ENCODE measurements at places on chromosomes 11 and 22.
A peak's percentile ranks its signal among the peaks of the same experiment; 100 is the strongest.

DNA sequence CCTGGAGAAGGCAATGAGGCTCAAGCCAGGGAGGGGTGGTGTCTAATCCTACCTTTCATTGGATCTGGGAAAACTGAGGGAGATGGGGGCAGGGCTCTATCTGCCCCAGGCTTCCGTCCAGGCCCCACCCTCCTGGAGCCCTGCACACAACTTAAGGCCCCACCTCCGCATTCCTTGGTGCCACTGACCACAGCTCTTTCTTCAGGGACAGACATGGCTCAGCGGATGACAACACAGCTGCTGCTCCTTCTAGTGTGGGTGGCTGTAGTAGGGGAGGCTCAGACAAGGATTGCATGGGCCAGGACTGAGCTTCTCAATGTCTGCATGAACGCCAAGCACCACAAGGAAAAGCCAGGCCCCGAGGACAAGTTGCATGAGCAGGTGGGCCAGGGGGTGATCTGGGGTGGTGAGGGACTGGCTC is at the start of gene FOLR1:
FOLR1 (plus strand) TSS at position 180 of the 421 bp plus-strand sequence; CDS start at position 214, 34 bp downstream.
- no peak for DNase-seq

GRCh38 chr11:10461276-10461790 is 6.3 kb downstream of the AMPD3 start:
- no peak for DNase-seq

GRCh38 chr11:116835042-116835772 is 2.2 kb downstream of the APOA1 start:
- no peak for DNase-seq

GRCh38 chr11:2472428-2473186 is 27.8 kb downstream of the KCNQ1 start:
- DNase-seq = no peak

GRCh38 chr11:46381819-46382645 is 563 bp downstream of the MDK start:
- peak; percentile 51 for DNase-seq

- DNase-seq = no peak
These were observed 9.6 kb downstream of the GNAZ start for GRCh38 chr22:23079814-23080521.

DNA sequence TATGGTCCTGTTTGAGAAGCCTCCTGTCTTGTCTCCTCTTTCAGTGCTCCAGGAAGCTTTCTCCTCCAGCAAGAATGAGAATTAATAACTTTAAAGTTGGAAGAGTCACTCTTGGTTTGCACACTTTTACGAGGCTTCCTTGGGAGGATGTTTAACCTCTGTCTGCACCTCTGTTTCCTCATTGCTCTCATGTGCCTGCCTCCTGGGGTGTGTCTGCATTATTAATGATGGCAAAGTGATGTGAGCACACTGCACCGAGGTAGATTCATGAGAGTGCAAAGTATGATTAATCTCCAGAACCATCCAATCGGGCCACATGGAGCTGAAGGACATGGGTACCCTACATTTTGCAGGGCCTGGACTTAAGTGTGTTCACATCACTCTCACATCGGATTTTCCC is 73.5 kb upstream of the TENM4 start:
- no peak for DNase-seq

DNA sequence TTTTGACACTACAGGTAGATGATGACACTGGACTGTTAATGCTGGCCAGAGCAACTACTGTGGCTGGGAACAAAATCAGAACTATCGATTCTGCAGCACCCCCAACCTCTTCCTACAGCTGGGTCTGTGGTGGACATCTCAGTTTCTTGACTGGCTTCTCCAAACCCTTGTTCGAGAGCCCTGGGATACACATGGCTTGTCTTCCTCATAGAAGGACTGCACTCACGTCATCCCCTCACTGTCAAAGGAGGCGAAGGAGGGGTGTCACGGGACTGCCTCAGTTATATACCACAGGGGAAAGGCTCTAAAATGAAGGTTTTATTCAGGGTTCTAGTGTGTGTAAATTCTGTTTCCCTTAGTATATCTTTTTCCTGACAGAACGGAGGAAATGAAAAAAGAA is 44.9 kb downstream of the PITPNB start:
- no peak for DNase-seq

DNA sequence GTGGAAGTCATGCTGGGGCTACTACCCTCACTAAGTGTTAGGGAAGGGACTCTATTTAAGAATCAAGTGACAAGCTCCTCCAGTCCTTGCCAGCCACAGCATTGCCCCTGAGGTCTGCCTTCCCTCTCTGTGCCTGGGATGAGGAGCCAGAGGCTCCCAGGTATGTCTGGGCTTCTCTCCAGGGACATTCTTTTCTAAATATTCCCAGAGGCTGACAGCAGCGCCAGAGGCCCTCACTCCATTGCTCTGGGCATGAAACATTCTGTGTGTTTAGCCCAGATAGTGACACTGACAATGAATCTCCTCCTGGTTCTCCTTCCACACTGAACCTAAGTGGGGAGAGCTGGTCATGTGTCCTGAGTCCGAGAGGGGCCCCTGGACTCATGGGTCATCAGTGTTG is 2.2 kb downstream of the OR51E1 start:
- no peak for DNase-seq

- no peak for DNase-seq
These were observed 37.8 kb upstream of the SORL1 start for GRCh38 chr11:121414141-121414913.

GRCh38 chr11:76206327-76207081 is at the start of gene WNT11:
WNT11 (minus strand) TSS chr11:76206502; CDS start chr11:76206407, 95 bp downstream.
- peak; percentile 58 for DNase-seq

GRCh38 chr11:31646216-31646615 is 136.6 kb downstream of the ELP4 start:
- no peak for DNase-seq

- no peak for DNase-seq
These were observed 4.2 kb downstream of the MRGPRF start for GRCh38 chr11:69008737-69009440.

- no peak for DNase-seq
These were observed 25.3 kb downstream of the ALG9 start for GRCh38 chr11:111846063-111846462.

GRCh38 chr11:46865340-46865739 is 19.3 kb upstream of the CKAP5 start:
- no peak for DNase-seq

DNA sequence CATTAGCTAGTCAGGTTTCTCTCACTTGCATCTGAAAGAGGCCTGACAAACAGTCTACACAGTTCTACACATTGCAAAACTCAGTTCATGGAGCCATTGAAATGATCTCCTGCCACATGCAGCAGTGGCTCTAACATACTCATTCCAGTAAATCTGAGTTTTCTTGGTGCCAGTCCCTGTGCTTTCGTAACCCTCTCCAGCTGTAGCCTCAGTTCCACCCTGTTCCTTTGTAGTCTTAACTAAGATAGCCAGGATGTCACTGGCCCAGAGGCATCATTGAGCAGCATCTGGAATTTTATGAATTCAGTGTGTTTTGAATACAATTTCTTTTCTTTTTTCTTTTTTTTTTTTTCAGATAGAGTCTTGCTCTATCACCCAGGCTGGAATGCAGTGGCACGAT is 37.4 kb upstream of the ZBED5 start:
- no peak for DNase-seq

GRCh38 chr11:72685560-72686480 is 11.6 kb upstream of the PDE2A start:
- no peak for DNase-seq

DNA sequence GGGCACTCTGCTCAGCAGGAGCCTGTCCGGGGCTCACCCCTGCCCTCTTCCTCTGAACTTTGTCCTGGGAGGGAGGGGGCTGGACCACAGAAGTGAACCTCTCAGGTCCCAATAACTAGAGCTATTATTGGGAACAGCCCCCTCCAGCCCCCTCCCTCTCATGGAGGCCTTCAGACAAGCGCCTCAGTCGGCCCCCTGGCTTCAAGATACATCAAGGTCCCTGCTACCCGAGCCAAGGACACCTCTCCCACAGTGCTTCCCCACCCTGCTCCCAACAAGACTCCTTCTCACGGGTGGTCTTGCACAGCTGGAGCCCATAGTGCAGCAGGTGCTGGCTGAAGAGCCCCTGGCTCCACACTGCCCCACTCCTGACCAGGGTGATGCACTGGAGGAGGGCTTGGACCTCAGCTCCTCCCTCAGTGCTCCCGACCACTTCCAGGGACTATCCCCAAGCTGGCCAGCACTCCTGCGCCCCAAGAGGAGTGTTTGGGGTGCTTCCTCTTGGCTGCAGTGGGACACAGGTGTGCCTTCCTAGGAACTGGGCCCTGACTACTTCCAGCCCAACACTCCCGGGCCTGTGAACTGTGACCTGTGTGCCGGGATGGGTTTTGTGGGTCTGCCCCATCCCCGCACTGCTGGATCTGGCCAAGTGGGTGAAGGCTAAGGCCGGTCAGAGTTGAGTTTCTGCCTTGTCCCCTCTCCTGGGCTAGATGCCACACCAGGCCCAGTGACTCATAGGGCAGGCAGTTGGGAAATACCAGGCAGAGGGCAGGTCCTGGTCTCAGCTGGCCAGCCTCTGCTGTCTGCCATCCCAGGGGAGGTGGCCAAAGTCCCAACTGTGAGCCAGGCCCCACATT is 2.2 kb downstream of the PNPLA2 start:
- no peak for DNase-seq

DNA sequence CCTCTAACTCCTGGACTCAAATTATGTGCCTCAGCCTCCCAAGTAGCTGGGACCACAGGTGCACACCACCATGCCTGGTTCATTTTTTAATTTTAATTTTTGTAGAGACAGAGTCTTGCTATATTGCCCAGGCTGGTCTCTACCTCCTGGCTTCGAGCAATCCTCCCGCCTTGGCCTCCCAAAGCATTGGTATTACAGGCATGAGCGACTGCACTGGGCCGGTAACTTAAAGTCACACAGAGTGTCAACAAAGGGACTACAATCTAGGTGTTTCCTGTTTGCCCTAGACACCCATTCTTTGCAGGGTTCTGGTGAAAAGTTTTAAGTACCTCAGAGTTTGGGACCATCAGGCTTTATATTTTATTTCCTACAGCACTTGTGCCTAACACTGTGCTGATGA is 8.4 kb downstream of the UVRAG start:
- DNase-seq = no peak

- DNase-seq = no peak
These were observed 83.4 kb upstream of the SHISAL1 start for GRCh38 chr22:44396021-44396726.

GRCh38 chr11:69342588-69343330 is 48.8 kb downstream of the MYEOV start:
- no peak for DNase-seq

- DNase-seq = peak; percentile 44
These were observed 2193.4 kb upstream of the RAG2 start for GRCh38 chr11:38791346-38791961.

- DNase-seq = no peak
These were observed 143.3 kb downstream of the DLG2 start for GRCh38 chr11:85483861-85484260.

- DNase-seq = no peak
These were observed 19.0 kb downstream of the TSKU start for GRCh38 chr11:76802151-76802550.

DNA sequence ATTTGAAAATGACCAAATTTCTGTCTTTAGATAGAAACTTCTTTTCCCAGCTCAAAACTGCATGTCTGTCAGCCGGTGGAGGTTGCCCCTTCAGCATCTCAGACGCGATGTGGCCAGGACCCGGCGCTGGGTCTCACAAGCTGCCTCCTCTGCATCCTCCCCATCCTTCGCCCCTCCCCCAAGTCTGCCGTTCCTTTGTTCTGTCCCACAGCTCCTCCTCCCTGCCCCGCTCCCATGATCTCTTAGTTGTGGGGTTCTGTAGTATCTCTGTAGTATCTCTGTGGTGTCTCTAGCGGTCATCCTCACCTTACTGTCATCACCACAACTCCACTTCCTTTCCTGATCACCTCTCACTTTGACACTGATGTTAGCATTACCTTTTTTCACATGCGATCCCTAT is 49.9 kb downstream of the TRAF6 start:
- no peak for DNase-seq

DNA sequence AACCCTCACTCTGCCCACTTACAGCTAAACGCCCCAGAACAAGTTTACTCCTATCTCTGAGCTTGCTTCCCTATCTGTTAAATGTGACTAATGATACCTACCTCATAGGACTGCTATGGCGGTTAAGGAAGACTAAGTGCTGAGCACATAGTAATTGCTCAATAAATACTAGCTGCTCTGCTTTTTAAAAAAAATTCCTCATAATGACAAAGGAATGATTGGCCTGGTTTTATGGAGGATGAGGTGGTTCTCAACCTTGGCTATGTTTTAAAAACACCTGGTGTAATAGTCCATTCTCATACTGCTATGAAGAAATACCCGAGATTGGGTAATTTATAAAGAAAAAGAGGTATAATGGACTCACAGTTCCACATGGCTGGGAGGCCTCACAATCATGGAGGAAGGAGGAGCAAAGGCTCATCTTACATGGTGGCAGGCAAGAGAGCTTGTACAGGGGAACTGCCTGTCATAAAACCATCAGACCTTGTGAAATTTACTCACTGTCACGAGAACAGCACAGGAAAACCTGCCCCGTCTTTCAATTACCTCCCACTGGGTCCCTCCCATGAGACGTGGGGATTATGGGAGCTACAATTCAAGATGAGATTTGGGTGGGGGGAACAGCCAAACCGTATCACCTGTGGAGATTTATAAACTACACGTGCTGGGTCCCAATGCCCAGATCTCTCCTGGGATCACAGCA is 127.2 kb upstream of the SYT13 start:
- no peak for DNase-seq

DNA sequence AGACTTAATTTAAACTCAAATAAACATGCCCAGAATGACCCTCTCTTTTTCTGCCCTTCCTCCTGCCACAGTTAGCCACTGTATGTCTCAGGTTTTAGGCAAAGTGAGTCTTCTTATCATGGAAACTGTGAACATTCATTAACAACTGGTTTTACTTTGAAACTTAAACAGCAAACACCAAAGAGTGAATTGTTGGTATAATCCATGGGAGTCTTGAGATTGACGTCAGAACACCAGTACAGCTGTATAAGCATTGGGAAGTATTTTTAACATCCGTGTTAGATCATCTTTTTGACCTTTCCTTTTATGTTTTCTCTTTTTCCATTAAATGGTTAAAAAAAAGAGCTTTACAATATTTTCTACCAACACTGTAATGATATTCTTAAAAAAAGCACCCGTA is 38.9 kb downstream of the ARHGEF12 start:
- no peak for DNase-seq

DNA sequence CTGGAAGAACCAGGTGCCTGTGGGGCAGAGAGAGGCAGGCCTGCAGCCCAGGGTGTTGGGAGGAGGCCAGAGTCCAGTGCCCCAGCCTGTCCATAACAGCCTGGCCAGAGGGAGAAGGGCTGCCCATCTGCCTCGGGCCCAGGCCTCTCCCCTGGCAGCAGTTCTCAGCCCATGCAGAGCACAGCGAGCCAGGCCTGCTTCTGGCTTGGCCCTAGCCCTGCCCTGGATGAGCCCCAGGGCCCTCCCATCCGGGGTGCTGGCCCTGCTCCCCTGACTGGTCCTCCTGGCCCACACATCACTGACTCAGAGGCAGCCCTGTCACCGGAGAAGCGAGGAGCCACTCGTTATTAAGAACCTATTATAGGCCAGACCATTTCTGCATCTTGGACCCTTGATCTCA is 19.7 kb upstream of the MYRF start:
- no peak for DNase-seq

- DNase-seq = peak; percentile 97
These were observed at the start of the genes LMNTD2 and RASSF7 for GRCh38 chr11:560305-561147. LMNTD2 (minus strand) TSS chr11:560738; CDS start chr11:560716, 22 bp downstream. RASSF7 (plus strand) TSS chr11:560970; CDS start chr11:561769, 799 bp downstream.

DNA sequence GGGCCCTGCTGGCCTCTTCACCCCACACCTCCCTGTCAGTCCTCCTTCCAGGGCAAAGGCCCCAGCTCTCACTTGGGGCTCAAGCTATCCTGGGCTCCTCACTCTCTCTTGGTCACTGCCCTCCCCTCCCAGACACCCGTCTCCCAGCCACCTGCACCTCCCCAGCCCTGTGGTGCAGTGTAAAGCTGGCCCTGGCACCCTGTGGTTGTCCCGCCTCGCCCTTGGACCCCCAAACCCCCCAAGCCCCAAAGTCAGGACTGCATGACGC is 16.8 kb upstream of the PPARA start:
- DNase-seq = no peak
